Left cardiac atrium (tissue), 4 donors: ENCODE measurements at places on chromosomes 4 and X.

- no peak for DNase-seq
Observed at GRCh38 chrX:150240643-150240970, 122.5 kb upstream of the MAMLD1 start.

DNA sequence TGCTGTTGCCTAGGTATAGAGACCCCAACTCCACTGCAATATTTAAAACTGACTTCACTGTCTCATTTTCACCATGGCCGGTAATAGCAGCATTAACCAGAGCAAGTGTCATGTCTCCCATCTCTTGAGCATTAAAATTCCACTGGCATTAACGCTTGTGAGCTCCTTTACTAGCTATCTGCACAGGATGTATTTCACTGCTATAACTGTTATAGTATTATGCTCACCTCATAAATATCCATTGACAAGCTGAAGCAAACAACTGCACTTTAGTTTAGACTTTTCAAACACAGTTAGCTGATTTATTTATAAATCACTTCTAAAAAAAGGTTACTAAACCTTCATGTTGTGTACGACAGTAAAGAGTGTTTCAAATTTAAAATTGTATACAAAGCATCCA lies 157.8 kb downstream of the ANTXR2 start:
- DNase-seq: no peak

DNA sequence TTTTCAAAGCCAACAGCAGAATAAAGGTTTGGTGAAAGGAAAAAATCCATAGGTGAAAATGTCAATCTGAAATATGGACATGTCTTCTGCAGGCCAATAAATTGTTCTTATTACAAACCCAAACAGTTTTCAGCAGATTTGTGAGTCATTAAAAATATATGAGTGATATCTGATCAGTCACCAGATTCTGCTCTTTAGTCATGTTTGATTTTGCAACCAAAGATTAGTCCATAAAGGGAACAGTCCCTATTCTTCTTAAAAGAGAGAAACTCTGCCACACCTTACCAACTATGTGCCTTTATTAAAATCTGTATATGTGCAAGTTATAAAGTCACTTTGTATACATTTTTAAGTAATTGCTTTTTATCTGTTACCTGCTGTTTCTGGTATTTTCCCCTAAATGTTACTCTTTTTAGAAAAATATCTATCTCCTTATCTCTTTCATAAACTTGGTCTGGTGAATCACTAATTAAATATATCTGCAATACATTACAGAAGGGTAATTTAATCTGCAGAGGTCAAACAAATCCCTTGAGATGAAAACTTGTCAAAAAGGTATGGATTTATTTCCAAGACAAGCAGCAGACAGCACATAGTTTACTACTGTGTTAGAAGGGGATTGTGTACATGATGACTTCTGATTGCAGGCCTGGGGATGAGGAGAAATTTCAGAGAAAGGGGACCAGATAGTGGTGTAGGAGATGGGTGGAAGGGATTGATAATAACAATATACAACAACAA lies 322.9 kb upstream of the NWD2 start:
- no peak for DNase-seq

DNA sequence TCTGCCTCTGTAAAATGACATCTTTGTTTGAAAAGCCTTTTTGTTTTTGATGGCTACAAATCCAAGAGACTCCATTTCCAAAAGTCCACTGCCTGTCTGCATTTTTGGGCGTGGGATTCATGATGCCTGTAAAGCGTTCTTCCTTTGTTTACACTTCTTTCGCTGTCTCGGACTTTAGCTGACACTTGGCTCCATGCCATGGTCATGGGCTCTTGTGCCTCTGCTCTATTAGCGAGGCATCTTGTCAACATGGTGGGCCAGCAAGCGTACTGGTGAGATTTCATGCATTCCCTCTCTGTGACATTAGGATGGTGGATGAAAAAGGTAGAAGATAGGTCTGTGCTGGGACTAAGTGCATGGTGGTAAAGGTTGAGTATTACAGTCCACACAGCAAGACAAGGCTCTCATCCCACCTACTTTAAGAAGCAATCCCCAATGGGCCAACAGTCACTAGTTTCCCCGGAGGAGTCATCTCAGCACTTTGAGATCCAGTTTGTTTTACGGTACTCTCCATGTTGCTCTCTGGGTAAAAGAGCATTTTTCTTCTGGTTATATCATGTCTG lies 298.2 kb upstream of the KLF3 start:
- DNase-seq: peak; percentile 22

GRCh38 chrX:24153178-24153795 lies 3.8 kb downstream of the ZFX start:
- no peak for DNase-seq

- DNase-seq: no peak
Observed at GRCh38 chr4:54553001-54553400, 104.8 kb upstream of the KIT start.

- no peak for DNase-seq
Observed at GRCh38 chr4:29259556-29259955, 1460.6 kb upstream of the PCDH7 start.

GRCh38 chrX:19121898-19122640 lies at the start of gene ADGRG2:
TSS of gene ADGRG2 (minus strand) at chrX:19122468. CDS start at chrX:19068834, 53,634 bp downstream.
- peak; percentile 63 for DNase-seq

DNA sequence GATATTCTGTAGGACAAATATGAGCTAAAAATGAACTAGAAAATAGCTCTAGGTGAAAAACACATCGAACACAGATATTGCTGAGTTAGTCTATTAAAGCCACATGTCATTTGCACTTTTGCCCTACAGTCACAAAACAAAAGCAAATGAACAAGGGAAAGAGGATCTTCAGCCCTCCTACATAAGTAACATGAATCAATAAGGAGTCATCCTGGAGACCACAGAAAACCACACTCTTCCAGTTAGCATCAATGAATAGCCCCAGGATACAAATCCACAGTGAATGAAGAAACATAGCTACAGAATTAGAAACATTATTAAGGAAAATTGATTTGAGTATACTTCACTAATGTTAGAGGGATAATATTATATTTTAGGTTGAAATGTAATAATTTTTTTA lies 311.4 kb downstream of the MAPK10 start:
- no peak for DNase-seq

DNA sequence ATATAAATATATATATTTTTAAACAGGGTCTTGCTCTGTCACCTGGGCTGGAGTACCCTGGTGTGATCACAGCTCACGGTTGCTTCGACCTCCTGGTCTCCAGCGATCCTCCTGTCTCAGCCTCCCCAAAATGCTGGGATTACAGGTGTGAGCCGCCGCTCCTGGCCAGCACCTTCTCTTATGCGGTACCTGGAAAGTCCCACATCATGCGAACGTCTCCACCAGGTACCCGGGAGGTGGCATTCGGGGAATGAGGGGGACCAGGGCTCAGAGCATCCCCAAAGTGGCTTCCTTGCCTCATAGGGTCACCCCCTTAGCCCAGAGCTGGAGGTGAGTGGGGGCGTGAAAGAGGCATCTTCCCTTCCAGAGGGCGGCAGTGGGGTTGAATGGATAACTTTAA lies 84.0 kb upstream of the PPP2R3B start:
- no peak for DNase-seq

GRCh38 chrX:129791961-129792570 lies 12.3 kb downstream of the SASH3 start:
- no peak for DNase-seq

GRCh38 chrX:9862525-9862924 lies 76.3 kb downstream of the SHROOM2 start:
- DNase-seq: no peak

DNA sequence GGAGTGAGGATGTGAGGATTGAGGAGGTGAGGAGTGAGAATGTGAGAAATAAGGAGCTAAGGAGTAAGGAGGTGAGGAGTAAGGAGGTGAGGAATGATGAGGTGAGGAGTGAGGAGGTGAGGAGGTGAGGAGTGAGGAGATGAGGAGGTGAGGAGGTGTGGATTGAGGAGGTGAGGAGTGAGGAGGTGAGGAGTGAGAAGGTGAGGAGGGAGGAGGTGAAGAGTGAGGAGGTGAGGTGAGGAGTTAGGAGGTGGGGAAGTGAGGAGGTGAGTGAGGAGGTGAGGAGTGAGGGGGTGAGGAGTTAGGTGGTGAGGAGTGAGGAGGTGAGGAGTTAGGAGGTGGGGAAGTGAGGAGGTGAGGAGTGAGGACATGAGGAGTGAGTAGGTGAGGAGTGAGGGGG lies 74.8 kb upstream of the MXD4 start:
- DNase-seq: no peak

DNA sequence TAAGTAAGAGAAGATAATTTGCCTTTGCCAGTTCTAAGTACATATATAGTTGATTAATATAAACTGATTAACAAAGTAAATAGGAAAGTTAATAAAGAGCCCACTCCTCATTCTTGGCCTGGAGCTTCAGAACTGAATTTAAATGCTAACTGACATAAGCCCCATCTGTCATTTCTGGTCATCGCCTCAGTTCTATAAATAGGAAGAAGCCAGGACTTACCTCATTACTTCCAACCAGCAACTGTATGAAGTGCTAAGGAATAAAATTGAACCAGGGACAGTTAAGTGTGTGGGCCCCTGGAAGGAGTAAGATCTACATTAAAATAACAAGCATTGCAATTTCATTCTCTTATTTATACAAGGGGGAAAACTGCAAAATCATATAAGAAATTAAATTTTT lies 52.0 kb upstream of the PDLIM5 start:
- no peak for DNase-seq

DNA sequence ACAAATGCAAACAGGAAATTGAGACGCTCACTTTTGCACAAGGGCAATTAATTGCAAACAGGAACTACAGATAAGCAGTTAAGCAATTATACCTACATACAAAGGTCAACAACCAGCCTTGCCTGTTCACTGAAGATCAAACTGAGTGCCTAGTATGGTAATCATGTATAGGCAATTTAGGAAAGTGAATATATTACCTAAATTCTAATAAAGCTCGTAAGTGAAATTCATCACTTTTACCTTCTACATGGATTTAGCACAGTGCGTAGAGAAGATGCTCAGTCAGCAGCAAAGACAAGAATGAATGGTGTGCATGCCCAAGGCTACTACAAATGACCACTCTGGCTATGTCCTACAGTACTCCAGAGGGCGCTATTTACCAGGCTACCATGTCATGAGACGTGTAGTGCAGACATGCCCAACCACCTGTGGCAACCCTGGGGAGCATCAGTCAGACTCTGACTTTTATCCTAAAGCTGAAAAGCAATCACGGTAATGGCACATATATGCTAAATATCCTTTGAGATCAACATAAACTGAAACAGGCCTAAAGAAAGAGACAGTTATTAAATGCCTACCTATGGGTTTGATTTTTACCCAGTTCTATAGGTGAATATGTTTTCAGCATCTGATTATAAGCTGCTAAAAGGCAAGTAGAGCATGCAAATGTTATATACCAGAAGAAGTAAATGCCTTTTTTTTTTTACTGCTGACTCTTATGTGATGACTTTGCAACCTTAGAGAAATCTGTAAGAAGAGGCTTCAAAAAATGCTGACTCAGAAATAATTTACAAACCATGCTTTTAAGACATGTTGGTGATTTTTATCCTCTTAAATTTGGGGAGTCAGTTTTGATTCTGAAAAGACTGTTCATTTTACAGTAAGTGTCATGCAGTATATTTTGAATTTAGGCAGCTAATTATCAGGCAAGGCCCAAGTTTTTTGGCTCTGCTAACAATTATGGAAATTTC lies 178.0 kb downstream of the PPP3CA start:
- DNase-seq: peak; percentile 47

- DNase-seq: no peak
Observed at GRCh38 chrX:146881521-146881920, 67.0 kb upstream of the CXorf51A start.

DNA sequence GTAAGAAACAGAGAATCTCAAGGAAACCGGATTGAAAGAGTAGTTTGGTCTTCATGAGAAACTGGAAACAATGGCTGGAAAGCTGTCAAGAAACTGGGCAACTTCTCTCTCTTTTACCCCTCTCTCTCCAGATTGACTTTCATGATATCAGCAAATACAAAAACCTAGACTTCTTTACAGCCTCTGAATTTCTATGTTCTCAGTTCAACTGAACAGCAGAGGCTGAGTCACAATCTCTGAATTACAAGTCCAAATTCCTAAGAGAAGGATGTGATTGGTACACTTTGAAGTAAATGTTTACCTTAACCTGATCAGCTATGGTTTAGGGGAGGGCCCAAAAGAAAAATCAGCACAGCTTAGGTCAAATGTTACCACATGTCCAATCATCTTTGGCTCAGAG lies 974.9 kb downstream of the RPA4 start:
- no peak for DNase-seq

- DNase-seq: peak; percentile 28
Observed at GRCh38 chr4:74098427-74098994, 484 bp downstream of the CXCL2 start.

DNA sequence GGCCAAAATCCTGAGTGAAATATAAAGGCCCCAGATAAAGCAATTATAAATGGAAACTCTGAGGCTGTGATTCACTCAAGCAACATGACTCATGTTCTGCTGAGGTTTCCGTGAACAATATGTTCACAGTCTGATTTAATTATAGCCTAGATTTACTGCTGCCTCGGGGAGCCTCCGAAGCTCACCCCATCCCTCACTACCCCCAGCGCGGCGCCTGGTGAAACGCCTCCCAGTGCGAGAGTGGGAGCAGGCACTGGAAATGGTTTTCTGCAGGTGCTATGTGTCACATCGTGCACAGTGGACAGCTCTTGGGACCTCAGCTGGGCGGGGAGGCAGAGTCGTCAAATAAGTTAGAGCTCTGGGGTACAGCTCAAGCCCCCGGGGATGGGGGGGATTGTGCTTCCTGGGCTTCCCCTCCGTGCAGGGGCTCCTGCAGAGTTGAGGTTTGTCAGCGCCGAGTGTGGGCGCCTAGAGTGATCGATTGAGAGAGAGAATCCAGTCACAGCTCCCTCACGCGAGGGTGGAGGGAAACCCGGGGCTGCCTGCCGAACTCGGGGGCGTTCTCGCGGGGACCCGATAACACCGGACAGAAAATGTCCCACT lies 110.6 kb downstream of the PHKA2 start:
- DNase-seq: peak; percentile 58

DNA sequence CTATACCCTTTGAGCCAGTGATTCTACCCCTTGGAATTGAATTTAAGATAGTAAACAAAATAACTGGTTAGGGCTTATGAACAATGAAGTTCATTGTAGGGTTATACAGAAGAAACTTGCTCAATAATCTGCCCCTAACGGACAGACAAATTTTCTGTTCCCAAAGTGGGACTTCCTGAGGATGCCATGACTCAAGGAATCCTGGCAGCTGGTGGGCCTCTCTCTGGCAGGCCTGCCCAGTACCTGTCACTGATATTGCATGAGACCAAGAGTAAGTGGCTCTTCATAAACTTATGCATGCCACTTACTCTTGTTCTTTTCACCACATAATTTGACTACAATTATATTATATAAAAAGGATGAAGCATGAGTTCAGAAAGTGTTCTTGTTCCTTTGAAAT lies 41.5 kb downstream of the GPRIN3 start:
- DNase-seq: no peak

DNA sequence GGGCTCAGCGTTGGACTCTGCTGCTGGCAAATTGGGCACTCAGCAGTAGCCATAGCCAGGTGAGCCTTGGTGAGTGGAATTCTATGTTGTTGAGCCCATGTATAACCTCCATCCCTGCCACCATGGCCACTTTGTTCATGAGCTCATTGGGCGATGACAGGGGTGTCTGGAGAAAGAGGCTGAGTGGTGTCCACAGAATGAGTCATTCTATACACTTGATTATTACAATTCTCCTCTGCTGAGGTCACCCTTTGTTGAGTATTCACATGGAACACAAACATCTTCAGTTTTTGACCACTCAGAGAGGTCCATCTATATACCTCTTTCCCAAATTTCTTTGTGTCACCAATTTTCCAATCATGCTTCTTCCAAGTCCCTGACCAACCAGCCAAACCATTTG lies 1341.7 kb downstream of the PCDH7 start:
- no peak for DNase-seq
